ENCODE measurements at places on chromosomes 13 and 19.
A peak's percentile ranks its signal among the peaks of the same experiment; 100 is the strongest.

DNA sequence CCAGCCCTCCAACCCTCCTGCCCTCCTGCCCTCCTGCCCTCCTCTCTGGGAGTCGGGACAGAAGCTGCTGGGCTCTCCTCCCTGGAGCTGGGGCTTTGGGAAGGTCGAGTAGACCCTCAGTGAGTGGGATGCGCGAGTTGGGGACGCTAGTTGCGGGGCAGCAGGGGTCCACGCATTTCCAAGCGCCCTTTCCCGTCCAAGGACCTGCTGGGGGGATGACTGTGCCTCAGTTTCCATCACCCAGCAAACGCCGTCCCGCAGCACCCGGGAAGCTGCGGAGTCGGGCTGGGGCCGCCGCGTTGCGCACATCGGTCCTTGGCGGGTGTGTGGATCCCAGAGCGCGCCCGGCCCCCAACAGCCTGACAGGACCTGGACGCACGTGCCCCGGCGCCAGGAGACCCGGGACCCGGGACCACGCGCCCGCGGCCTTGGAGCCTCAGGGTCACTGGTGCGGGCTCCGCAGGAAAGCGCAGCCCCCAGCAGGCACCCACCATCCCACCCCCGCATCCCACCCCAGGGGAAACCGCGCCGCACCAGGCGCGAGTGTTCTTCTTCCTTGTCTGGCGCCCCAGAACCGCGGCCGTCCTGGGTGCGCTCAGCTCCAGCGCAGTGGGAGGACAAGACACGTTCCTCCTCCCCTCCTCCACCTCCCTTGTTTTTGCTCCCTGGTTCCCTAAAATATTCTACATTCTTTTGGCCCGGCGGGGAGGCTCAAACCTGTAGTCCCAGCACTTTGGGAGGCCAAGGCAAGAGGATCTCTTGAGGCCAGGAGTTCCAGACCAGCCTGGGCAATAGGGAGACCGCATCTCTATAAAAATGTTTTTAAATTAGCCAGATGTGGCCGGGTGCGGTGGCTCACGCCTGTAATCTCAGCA lies 9.2 kb downstream of the ONECUT3 start:
- DNase-seq = no peak

DNA sequence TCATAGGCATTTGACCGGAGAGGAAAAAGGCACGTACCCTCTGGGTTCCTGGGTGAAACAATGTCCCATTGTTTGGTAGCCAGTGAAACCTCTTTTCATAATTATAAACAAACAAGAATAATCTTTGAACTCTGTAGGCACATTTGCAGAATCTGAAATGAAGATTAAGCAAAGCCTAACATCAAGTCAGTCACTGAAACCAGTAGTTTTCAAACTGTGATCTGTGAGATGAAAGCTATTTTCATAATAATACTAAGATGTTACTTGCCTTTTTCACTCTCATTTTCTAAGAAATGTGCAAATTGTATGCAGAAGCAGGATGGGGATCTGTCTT lies 105.4 kb downstream of the WDFY2 start:
- DNase-seq = no peak

GRCh38 chr13:109785141-109785891 lies 1.1 kb downstream of the IRS2 start:
- DNase-seq = peak; percentile 41

DNA sequence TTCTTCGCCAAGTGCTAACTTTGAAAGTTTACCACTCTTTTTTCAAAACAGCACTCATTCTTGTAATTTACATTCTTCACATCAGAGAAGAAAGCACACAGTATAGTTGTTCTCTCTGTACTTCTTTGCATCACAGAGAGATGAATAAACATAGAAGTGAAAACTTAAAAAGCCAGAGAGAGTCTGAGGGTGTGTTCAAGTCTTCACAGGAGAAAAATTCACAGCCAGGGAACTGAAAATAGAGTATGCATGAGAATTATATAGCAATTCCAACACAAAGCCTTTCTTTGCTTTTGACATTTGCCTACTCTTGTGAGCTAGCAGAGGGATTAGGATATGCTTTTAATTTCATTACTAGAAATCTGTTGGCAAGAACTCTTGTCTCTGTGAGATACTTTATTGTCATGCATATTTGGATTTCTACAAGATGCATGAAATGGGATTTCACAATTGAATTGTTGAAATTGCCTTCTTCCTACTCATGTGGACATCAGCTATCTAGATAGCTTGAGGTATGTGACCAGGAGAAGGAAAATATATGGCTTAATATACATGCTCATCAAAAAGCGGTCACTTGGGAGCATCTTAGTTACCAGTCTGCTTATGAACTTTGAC lies 166.1 kb downstream of the SLC7A1 start:
- DNase-seq = no peak

GRCh38 chr13:28819735-28820098 lies 422 bp upstream of the MTUS2 start:
- DNase-seq = peak; percentile 81

DNA sequence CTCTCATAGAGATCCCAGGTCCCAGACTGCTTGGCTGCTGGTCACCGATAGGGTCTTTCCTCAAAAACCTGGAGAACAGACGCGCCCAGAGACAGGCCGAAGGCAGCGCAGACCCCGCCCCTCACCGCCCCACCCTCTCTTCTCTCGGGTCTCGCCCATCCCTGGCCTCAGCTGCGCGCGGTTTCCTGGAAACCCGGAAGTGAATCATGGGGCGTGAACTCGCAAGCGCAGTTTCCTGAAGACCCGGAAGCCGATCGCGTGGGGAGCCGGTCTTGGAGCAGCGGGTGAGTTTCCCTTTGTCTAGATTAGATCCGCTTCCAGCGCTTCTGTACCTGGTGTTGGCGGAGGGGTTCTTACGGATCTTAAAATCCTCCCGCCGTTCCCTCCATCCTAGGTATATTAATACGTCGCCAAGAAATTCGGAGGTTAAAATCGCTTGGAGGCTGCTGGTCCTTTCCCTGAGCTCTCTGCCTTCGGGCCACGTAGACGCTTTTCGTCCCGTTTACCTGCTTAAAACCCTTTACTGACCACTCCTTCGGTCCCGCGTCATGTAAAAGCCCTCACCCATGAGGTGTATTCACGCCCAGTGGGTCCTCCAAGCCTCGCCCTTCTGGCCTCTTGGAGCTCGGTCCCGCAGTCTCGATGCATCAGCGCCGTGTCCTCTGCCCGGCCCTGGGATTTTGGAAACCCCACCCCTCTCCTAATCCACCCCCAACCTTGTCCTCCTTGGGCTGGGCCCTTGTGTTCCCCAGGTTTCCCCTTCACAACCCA lies at the start of gene ZNF578:
ZNF578 (plus strand) TSS at position 230 of the 771 bp plus-strand sequence. CDS start 48,293 bp downstream, outside the sequence.
- DNase-seq = no peak

DNA sequence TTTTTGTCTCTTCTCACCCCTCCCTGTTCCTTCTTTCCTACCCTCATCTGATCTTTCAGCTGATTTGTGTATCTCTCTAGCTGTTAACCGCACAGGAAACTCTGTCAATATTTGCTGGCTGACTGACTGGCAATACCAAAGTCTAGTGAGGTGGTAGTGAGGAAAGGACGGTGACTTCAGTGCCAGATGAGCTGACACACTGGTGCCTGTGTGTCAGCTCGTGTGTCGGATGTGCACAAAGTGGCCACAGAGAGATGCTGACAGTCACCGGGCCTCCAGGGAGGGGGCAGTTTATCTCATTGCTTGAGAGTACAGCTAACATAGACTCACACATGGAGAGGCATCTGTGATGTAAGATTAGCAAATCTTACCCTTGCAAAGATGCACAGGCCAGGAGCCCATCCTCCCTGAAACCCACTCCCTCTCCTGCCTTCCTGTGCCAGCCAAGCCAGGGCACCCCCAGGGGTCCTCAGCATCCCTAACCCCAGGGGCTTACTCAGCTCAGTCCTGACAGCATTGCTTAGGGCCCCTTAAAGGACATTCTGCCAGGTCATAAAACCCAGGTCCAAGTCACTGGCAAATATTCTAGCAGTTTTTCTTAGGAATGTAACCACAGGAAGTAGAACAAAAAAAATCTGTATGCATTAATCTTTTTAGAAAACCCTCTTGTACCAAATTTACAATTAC lies 80.2 kb downstream of the SHISA2 start:
- no peak for DNase-seq

- DNase-seq = no peak
Observed at GRCh38 chr13:98458431-98458830, 118.5 kb downstream of the STK24 start.
